ENCODE measurements at places on chromosomes 11 and 22.

- DNase-seq = no peak
Observed at GRCh38 chr11:126645186-126645585, 289.7 kb downstream of the ST3GAL4 start.

DNA sequence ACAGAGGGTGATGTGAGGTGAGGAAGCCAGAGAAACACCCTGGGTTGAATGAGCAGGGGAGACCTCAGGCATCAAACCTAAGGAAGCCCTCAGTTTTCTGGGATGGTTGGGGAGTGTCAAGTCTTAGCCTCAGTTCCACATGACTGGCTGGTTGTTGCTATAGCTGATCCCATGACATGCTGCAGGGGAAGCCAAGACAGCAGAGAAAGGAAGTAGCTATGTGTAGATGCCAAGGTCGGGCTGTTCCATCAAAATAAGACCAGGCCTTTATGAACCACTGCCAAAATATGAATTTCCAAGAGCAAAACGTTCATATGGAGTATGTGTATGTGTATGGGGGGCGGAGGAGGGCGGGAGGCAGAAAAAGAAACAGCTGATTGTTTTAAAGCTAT, 11.6 kb downstream of the CD59 start:
- DNase-seq = no peak

DNA sequence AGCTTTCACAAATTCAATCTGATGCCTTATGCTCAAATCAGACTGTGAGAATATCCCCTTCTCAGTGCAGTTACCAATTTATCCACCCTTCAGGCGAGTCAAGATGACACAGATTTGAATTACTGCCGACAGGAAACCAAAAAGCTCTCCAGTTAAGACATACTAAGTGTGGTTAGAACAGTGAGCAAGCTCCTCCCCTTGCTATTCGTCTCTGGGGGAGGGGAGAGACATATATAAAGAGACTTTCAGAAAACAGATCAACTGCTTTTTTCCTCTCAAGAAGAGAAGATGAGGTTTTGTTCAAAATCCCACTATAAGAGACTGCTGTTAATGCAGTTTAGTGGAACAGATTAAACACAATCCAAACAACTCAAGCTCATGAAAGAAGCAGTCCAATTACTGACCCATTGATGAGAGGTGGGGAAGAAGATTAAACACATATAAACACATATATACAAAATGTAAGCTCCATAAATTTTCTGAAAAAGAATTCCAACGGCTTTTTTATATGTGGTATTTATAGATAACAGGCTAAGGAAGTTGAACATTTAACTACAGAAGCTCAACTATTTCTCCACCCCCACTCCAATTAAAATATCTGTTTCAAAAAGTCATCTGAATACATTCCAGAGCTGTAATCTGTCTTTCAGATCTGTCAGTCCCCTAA, 102.7 kb downstream of the MRTFA start:
- peak; percentile 35 for DNase-seq

GRCh38 chr11:35146074-35146521, 7.1 kb downstream of the CD44 start:
- no peak for DNase-seq

DNA sequence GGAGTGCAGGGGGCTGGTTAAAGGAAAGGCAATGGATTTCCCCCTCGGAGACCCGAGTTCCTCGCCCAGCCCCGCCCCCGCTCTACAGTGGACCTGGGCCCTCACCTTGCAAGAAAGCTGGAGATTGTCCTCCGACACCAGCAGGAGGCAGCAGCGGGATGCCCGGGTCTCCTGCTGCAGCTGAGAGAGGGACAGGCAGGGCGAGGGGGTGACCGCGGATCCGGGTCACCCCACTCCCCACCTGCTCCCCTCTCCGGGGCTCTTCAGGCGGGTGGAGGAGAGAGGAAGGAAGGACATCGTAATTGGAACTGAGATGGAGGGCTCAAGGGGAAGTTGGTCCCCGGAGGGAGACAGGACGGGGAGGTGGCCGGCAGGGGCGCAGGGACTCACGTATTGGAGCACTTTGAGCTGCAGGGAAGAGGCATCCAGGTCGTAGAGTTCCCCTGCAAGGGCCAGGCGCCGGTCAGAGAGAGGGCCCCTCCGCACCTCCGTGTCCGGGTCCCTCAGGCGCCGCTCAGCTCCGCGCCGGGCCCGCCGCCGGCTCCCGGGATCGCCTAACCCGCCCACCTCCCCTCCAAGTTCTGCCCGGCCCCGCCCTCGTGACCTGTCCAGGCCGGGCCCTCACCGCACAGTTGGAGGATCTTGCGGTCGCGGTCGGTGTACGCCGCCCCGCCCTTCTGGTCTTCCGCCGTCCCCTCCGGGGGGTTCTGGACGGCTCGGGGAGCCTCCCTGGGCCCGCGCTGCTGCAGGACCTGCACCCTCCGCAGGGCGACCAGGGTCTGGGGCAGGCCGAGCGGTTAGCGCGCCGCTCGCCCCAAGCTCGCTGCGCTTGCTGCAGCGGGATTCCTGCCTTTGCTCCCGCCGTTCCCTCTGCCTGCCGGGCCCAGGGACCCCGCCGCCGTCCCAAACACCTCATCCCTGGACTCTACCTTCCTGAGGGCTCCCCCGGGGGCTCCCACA, 84.1 kb downstream of the PDE2A start:
- peak; percentile 46 for DNase-seq

- DNase-seq = no peak
Observed at GRCh38 chr22:49894322-49895054, 23.8 kb downstream of the ALG12 start.

DNA sequence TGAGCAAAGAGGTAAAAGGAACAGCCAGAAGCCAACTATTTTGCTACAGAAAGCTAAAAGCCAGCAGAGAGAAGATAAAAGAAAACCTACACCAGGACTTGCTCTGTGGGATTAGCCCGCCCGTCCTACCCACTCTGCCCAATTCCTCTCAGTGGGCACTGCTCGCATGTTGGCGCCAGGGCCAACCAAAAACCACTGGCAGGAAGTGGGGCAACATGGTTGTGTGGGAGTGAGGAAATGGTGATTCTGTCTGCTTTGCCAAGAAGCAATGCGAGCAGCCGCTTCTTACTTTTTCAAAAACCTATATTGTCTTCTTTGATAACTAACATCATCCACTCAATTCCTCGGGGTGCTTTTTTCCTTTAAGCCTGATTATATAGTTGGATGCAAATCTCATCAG, 14.2 kb upstream of the APOA1 start:
- no peak for DNase-seq

- DNase-seq = no peak
Observed at GRCh38 chr11:48064306-48064705, 83.9 kb downstream of the PTPRJ start.

GRCh38 chr11:2569321-2569721, 124.5 kb downstream of the KCNQ1 start:
- no peak for DNase-seq

- no peak for DNase-seq
Observed at GRCh38 chr22:30335236-30335635, 8.5 kb upstream of the TBC1D10A start.

All from memory B cell (primary cell).